ENCODE measurements at places on chromosomes 3 and 15. TPM values are rescaled to one million over a fixed set of nuclear protein-coding genes. Genes with fewer than 3 reads are reported as not detected.

ATP13A4 gene
- total RNA-seq, result not detected

BOC gene
- 0.49 TPM for total RNA-seq

FBXW12 gene
- total RNA-seq, result not detected

RHOA gene
- total RNA-seq, result 417 TPM

MORC1 gene
- total RNA-seq, result not detected

CFAP91 gene
- 0.17 TPM for total RNA-seq
